OCI-LY7 (cell line): ENCODE measurements at places on chromosomes 12 and 14. TPM values are rescaled to one million over a fixed set of nuclear protein-coding genes. Genes with fewer than 3 reads are reported as not detected.

Gene SLC38A4
- total RNA-seq, result not detected in 2 replicates

DNA sequence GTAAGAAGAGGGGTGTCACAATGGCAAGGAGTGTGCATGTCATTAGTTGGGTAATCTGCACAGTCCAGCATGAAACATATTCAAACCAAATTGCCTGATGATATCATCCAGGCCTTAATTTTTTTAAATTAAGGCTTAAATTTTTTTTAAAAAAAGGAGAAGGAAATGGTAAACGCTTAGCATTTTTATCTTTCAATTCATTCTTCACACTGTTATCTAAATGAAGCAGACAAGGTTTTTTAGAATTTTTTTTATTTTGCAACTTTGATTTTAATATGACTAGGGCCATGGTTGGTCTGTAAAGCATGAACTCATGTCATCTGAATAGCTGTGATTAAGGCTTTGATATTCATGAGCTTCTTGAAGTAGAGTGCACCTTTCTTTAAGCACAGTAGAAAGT, 362.5 kb downstream of the SYT1 start:
- DNase-seq, result no peak

GRCh38 chr14:56580221-56580711, 668 bp downstream of the TMEM260 start:
- no peak for DNase-seq

DNA sequence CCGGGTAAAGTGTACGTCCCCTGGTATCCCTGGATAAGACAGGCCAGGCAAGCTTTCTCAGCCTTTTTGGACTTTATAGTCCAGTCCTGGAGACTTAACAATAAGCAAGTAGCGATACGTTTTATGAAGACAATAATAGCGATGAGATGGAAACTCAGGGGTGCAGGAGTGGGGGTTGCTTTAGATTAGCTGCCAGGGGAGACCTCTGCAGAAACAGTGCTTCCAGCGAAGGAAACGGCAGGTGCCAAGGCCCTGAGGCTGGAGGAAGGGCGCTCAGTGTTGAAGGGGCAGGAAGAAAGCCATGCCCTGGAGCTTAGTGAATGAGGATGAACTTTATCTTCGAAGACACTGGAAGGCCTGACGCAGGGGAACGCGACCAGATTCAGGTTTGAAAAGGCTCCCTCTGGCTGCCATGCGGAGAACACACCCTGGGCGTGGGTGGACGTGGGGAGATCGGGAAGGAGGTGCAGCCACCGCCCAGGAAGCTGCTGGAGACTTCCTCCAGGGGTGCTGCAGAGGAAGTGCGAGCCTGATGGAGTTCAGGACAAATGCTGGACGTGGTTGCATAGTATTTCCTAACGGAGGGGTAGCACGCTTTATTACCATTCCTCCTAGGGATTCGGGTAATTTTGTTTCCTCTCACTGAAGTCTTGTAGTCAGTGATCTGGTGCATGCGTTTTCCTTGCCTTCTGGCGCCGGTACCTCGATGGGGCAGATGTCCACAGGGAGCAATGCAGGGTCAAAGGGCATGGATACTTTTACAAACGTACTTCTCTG, 26.1 kb upstream of the UBC start:
- DNase-seq, result peak; percentile 90

Gene FOXA1
- not detected in 2 replicates for total RNA-seq

DNA sequence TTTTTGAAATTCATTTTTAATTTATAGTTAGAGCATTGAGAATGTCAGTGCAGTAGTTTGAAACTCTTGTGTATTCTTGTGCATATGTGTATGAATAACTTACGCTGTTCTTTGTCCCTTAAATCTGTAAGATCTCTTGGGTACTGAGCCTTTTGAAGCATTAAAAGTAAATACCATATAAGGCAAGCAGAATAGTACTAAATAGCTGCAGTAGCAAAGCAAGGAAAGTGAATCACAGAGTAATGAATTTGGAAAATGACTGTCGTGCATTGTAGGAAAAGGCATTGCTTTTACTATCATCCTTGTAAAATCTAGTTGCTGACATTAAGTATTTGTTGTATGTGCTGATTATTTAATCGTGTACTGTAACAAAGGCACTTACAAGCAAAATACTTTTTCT, 12.1 kb downstream of the CNOT2 start:
- DNase-seq, result no peak

- DNase-seq, result no peak
These were observed at the start of gene ADCY6 for GRCh38 chr12:48788854-48789775. Gene ADCY6, minus strand, starts transcription at chr12:48789089. Its CDS starts 5,655 bp downstream, at chr12:48783434.

DNA sequence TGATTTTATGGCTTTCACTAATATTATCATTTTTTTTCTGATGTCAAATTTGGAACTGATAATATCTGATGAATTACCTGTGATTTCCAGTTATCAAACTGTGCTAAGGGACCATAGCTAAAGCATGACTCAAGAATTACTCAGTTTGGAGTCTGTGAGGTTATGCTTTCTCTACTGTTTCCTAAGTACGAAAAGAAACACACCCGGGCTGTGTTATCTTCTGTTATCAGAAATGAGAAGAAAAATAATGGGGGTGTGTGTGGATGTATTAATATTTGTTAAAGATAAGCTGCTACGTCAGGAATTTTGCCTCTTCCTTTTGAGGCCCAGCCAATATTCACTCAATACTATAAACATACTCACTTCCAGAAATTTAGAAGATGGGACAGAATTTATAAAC, 1401.9 kb upstream of the FLRT2 start:
- DNase-seq, result no peak

DNA sequence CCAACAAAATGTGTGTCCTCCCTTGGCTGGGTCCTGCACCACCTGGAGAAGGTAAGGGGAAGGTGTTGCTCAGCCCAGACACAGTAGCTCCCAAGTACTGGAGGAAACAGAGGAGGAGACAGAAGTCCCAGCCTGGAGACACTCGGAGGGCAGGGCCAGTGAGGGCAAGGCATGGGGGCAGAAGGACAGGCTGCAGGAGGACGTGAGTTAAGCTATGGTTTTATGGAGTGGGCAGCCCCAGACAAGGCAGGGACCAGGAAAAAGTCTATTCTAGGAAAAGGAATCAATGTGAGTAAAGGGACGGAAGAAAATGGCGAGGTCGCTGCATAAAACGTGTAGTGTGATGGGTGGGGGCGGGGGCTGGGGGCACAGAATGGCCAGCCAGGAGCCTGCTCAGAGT, 210.1 kb upstream of the DIO3 start:
- no peak for DNase-seq

DNA sequence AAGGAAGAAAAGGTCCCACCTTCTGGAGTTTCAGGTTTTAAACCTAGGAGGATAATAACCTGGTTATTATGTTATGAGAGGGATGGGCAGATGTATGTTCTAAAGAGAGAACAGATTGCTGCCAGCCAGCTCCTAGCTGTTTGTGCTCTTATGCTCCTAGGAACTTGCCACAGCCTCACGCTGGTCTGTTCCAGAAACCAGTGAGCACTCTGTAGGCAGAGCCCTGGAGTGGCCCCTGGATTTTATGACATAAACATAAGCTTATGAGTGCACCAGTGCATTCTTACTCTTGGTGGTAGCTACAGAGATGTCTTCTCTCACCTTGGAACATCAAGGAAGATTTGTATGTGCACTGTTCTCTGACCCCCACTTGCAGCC, 27.7 kb downstream of the KLC1 start:
- DNase-seq, result no peak

DNA sequence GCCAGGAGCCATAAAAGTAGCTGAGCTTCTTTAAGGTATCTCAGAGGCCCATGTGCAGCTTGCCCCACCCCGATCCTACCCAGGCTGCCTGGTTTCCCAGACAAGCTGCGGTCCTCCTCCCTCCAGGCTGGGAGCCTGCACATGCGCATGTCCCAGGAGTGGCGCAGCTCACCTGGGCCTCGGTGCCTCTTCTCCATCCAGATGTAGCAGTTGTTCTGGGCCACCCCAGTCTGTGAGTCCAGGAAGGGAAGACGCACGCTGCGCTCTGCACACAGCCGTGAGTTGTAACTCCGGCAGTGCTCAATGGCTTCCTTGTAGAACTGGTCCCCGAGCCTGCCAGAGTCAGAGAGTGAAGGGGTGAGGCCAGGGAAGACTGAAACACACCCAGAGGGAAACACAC, 122.3 kb downstream of the DPF3 start:
- no peak for DNase-seq

Gene KCNH3
- 0.57 TPM in 1 of 2 replicates, not detected in the other for total RNA-seq

DNA sequence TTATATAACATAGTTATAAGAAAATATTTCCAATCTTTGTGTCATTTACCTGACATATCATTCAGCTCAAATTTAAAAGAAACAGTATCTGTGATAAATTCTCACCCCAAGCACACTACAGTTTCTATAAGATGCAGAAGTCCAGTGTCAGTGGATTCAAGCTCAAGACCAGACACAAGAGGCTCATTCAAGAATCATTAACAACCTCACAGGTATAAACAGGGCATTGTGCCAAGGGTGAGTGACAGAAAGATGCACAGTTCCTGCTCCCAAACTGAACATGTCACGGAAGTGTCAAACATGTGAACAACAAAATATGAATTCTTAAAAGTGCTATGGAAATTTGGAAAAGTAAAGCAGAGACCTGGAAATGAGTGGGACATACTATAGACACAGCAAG, 12.8 kb downstream of the ATP2B1 start:
- DNase-seq, result no peak

DNA sequence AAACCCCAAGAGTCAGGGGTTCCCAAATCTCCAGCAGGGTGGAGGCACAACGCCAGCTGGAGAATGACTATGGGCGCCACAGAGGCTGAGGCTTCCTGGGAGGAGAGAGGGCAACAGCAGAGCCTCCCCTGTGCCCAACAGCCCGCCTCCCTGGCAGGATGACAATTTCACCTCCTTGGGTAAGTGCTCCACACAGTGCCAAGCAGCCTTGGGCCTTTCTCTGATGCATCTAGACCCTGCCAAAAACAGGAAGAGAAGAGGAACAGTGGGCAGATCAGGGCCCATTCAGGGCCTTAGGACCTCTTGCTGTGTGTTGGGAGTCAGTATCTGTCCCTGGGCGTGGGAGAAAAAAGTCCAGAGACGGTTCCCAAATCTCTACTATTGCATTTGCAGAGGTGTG, 5.0 kb upstream of the OR10P1 start:
- DNase-seq, result no peak

Gene PPFIA2
- not detected in 2 replicates for total RNA-seq

- no peak for DNase-seq
These were observed 28.2 kb upstream of the AMN1 start for GRCh38 chr12:31756977-31757420.

Gene SLC8A3
- total RNA-seq, result not detected in 2 replicates

GRCh38 chr12:50788561-50788960, 24.7 kb downstream of the ATF1 start:
- no peak for DNase-seq

DNA sequence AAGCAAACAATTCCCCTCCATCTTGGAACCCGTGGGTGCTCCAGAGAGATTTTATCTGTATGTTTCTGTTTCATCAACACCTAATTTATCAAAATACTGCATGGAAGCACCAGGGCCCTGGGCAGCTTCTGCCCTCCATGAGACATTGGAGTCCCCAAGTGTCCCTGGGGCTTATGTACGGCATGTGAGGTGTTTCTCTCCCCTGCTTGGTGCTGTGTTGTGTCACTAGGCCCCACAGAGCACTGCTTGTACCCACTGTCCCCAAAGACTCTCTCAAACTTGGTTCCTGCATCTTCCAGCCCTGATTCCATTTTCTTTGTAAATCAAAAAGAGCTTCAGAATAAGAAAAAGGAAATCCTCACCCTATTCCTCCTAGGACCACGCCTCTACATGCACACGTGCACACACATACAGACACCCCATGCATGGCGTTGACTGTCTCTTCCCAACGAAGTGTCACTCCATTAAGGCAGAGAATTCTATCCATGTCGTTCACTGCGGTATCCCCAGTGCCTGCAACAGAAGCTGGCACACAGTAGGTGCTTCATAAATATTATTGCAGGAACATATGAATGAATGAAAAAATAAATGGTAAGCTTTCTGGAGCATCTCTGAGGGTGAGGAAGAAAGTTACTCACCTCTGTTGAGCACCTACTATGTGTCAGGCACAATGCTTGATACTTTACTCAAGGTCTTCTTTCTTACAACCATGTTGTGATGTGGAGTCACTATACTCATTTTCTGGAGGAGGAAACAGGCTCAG, 191.6 kb downstream of the DICER1 start:
- no peak for DNase-seq

DNA sequence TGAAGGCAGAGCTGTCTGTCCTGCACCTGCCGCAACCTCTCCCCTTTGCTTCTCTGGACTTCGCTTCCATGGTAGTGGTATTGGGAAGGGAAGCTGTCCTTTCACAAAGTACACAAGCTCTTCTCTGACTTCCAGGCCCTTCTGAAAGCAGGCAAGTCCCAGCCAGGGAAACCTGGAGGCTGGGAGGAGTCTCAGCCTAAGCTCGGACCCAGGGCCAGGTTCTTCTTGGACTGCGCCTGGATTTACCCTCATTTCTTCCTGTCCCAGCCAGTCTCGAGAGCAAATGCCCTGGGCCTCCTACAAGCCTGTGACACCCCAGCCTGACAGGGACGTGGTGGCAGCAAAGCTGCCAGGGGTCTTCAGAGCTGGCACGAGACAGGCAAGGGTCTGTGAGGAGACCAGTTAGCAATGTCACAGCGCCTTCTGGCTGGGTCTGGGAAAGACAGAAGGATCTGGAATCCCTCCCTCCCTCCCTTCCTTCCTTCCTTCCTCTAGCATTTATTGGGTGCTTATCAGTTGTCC, 22.4 kb downstream of the ISCA2 start:
- DNase-seq, result no peak

- DNase-seq, result no peak
These were observed 117.0 kb downstream of the PRKD1 start for GRCh38 chr14:29810682-29811081.

Gene GNG2
- total RNA-seq, result 32.0 and 40.9 TPM in 2 replicates

GRCh38 chr14:90883782-90884181, 67.6 kb upstream of the TTC7B start:
- DNase-seq, result no peak

Gene FGF6
- not detected in 2 replicates for total RNA-seq

DNA sequence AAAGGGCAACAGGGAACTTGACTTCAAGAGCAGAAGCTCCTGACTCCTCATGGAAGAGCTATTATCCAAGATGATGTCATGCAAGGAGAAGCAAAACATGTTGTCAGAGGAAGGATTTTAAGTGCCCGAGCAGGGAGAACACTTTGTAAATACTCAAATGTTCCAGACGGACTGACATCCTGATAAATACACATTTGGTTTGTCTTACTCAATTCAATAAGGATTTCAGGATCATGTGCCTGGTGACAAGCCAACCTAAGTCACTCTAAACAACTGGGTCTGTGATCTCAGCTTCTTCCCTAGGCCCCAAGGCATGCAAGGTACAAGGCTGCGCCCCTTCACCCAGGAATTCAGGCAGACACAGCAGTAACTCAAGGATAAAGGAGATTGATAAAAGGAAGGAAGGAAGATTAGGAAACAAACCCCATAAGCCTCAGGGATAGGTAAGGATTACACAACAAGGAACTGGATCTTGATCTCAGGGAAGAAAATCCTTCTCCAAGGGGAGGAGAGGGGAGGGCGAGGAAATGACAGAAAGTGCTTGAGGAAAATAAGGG, 26.8 kb upstream of the CEBPE start:
- no peak for DNase-seq

- peak; percentile 29 for DNase-seq
These were observed 62.1 kb downstream of the ATG14 start for GRCh38 chr14:55349565-55349964.
